ENCODE measurements at places on chromosomes 16 and 17.
A peak's percentile ranks its signal among the peaks of the same experiment; 100 is the strongest.

- no peak for DNase-seq
Measured at GRCh38 chr17:72869630-72870029, 222.9 kb downstream of the SLC39A11 start.

DNA sequence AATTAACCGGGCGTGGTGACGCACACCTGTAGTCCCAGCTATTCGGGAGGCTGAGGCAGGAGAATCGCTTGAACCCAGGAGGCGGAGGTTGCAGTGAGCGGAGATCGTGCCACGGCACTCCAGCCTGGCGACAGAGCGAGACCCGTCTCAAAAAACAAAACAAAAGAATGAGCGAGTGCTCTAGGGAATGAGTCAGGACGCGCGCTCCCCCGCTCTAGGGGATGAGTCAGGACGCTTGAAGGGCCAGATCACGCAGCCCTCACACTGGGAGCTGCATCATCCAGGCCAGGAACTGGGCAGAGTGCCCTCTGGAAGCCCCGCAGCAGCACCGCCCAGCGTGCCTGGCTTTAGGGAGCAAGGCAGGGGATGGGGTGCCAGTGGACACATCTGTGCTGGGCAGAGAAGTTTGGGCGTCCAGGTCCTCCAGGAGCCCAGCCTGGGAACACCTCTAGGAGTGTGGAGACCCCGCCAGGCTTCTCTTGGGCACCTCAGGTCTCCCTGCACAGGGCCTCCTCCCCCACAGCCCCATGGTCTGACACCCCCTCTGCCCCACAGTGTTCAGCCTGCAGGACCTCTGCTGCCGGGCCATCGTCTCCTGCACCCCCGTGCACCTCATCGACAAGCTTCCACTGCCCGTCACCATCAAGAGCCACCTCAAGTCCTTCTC is 3.9 kb upstream of the WFIKKN1 start:
- DNase-seq = peak; percentile 99

DNA sequence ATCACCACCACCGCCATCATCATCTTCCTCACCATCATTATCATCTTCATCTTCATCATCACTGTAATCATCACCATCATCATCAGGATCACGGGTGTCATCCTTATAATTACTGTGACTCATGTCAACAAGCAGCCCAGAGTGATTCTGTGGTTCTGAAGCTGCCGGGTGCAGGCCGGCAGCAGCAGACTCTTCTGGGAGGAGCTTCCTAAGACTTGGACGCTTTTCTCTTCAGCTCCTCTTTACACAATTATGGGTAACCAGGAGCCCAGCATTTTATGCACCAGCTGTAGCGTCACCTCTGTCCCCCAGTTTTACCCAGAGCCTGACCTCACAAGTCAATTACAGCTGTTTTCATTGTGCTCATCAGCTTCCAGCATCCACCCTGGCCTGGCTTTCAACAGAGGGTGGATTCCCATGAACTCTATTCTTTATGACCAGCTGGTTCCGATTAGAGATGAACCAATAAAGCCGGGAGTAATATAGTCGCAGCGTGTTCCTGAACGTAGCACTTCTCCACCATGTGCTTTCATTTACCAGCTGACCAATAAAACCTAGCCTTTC is 275.8 kb downstream of the FOXL1 start:
- DNase-seq = no peak

DNA sequence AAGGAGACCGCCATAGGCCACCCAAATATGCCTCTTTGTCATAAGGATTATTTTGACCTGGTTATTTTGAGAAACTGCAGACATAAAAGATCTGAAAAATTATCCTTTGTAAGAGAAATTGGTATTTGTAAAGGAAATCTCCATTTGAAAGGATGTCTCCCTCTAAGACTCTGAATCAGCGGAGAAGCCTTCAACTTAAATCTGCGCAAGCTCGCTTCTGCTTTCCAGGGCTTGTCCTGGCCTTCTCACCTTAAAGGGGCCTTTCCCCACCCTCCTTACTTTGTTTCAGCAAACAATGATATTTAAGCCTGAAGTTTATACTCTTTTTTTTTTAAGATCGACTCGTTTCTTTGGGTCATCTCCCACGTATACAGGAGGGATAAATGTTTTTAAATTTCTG is 34.5 kb downstream of the HSBP1 start:
- DNase-seq = no peak

- DNase-seq = no peak
Measured at GRCh38 chr16:3578610-3579551, 1.7 kb upstream of the NLRC3 start.

DNA sequence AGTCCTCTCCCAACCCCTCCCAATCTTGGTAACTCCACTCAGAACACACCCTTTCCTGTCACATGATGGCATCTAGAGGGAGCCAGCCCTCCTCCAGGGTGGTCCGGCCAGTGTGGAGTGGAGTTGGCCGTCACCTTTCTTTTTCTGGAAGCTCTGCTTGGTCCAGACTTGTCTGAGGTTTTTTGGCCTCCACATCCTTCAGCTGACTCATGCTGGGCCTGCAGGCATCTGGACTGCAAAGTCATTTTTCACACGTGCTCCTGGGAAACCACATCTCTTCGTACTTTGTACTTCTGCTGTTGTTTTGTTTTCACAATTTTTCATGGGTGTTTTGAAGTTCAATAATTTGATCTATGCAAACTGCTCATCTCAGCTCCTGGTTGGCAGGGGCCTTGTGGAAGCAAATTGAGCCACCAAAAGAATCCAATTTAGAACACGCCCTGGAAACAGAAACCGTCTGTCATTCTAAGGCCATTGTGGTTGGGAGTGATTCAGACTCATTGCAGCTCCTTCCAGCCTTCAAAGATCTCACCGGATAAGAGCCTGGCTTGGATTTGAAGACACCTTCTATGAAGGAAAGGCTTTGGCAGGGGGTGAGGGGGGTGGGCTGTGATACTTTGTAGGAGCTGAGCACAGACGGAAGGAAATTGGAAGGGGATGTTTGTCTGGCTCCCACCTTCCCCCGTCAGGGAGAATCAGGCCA is 42.4 kb upstream of the NF1 start:
- DNase-seq = peak; percentile 98

DNA sequence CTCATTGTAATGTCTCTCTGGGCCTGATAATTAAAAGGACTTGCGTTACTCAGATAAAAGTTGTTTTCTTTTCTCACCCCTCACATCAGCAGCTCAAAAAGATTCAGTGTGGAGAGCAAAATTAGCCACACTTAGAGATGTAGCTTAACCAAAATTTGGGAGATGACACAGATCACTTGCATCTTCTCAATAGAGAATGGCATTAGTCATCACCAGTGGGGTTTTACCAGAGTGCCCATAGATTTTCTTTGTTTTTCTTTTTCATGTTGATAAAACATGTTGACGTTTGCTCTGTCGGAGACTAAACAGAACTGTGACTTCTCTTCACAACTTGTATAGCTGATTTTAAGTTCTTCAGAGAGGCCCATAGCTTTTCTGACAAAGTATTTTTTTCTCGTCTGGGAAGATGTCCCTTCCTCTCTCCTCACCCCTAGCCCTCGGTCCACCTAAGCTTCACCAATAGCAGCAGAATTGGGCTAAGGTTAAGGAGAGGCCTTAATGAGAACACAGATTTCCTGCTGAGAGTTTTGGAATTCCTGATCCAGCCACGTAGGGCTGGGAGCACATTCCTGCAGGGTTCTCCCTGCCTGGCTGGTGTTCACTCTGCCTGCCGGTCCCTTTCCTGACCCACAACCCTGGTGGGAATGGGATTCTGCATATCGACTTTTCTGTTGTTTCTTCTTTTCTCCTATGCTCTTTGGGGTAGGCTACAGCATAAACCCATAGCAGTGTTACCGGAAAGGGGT is 92.6 kb downstream of the CACNG3 start:
- no peak for DNase-seq

GRCh38 chr17:51298508-51299371 is 38.4 kb downstream of the UTP18 start:
- no peak for DNase-seq

- no peak for DNase-seq
Measured at GRCh38 chr17:34377078-34377823, 14.2 kb upstream of the CCL1 start.

DNA sequence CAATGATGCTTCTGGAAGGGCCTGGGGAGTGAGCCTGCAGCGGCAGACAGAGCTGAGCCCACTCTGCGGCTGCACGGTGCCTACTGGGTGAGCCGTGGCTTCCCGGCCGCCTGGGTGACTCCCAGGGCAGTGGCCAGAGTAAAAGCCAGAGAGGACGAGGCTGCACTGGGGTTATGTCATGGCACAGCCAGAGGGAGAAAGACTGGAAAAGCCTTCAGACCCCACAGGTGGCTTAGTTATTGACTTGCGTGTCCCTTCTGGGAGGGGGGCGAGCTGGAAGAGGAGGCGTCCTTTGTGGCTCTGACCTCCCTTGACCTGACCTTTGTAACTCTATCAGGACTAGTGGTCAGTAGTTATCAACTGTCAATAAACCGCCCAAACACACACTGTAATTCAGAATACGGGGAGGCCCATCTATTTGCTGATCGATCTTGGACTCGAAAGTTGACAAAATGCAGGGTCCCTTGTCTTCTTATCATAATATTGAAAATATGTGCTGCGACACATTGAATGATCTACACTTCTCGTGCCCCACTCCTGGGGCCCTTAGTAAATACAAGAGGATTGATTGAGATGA is 385.9 kb upstream of the ZFHX3 start:
- no peak for DNase-seq

GRCh38 chr17:78124081-78124835 is 4.3 kb downstream of the TMC6 start:
- DNase-seq = no peak

DNA sequence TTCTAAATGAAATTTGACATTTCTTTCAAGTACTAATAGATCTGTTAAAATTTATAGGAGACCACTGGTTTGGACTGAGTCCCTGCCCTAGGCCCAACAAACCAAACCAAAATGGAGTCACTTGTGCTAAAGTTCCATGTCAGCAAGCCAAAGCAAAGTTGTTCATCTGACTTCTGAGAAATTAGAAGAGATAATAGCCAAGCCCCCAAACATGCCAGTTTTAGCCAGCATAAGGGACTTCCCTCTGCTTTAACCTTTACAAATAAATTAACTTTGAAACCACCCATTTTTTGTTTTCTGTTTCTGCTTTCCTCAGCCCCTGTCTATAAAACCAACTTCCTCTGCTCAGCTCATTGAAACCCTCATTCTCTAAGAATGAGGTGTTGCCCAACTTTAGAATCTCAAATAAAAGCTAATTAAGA is 18.9 kb downstream of the CDR2 start:
- no peak for DNase-seq

DNA sequence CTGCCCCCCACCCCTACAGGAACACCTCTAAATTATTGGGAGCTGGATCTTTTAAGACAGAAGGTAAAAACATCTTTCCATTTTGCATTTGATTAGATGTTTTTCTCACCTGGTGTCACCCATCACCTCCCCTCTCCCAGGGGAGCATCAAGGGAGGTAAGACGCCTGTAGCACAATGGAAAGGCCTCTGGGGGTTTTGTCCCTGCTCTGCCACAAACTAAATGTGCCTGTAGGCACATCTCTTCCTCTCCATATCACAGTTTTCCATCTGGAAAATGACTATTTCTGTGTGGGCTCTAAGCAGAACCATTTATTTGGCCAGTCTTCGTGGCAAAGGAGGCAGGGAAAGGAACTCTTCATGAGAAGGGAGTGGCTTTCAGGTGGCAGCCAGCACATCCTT is 76.6 kb downstream of the GNAO1 start:
- DNase-seq = no peak

GRCh38 chr17:36931697-36932382 is 5.4 kb upstream of the LHX1 start:
- no peak for DNase-seq

DNA sequence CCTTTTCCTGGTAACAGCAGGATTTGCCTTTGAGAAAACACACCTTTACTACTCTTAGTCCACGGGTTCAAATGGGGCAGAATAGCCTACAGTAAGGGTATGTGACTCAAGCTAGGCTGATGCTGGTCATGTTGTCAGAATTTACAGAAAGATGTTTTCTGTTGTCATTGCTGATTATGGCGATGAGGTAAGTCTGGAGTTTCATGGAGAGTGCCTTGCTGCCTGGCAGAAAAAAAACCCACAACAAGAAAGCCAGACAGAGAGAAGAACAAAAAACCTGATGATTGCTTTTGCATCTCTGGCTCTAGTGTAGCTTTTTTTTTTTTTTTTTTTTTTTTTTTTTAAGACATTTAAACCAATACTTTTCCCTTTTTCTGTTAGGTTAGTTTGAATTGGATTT is 47.9 kb downstream of the SLC6A4 start:
- DNase-seq = no peak

DNA sequence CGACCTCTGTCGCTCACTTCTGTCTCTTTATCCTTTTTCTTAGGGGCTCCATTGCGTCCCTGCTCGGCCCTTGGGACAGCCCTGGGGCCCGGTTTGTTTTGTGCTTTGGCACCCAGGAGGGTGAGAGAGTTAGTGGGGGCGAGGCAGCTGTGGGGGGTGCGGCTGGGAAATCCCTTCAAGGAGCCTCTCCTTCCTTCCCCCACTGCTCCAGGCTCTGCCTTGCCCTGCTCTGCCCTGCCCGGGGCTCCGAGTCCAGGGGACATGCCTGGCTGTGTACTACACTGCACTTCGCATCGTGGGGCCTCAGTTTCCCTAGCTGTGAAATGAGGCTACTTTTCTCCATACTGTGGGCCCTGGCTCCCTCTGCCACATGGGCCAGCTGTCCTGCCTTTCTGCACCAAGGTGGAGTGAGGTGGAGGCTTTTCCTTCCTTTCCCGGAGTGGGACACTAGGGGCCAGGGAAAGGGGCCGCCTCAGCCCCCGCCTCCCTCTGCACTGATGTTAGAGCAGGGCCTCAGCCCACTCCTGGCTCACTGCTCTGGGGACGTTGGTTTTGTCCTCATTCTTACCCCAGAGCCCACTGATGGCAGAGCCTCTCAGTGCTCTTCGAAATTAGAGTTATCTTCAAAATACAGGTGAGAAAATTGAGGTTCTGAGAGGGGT is 980 bp downstream of the LLGL1 start:
- DNase-seq = no peak

- DNase-seq = no peak
Measured at GRCh38 chr17:6259899-6260298, 175.0 kb downstream of the AIPL1 start.

GRCh38 chr17:58513965-58514769 is at the start of gene MTMR4:
Gene MTMR4 (minus strand): TSS chr17:58514638. CDS start chr17:58514407, 231 bp downstream.
- DNase-seq = peak; percentile 83

GRCh38 chr16:67114793-67115192 is 5.1 kb downstream of the PHAF1 start:
- DNase-seq = no peak
